Skin of body (tissue), 3 donors: ENCODE measurements at places on chromosomes 6 and 20.

DNA sequence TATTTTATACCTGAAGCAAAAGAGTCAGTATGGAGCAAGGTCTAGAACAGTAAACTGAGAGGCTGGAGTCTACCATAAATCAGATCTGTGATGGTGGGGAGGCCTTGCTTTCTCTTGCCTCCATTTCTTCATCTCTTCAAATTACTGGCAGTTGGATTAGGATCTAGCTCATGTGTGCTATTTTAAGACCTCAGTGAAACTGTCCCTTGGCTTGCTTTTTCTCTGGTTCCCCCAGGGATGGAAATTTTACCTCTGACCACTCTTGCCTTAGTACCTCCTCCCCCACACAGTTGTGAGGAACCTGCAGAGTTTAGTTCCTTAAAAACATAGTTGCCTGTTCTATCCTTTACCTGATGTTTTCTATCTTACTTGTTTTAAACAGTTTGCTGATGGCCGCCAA, 8.5 kb downstream of the TMEM14B start:
- DNase-seq = no peak

GRCh38 chr6:19413323-19413722, 423.8 kb upstream of the ID4 start:
- DNase-seq = no peak

GRCh38 chr20:29689411-29690225, 1567.8 kb upstream of the DEFB115 start:
- no peak for DNase-seq

DNA sequence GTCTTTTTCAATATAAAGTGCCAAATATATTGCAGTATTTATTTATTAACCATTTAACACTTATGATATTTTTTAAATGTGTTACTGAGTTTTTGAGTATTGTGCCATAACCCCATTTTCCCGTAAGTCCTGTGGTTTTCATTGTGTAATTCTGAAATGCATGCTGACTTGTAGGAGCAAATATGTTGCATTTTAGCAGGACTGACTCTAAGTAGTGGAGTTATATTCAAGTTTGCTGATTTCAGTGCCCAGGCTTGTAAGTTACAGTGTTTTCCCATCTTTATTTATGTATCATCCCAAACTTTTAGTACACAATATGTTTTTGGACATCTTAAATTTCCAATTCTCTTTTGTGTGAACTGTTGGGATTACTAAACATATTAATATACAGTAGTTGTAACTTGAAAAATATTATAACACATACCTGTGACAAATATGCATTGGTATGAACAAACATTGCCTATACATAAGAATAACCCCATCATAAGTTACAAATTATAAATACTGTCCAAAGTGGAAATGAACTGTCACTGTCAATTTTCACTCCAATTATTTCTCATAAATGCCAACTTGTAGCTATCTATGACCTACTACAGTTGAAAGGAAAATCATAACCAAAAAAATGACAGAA, 179.3 kb upstream of the RUNX2 start:
- DNase-seq = no peak

DNA sequence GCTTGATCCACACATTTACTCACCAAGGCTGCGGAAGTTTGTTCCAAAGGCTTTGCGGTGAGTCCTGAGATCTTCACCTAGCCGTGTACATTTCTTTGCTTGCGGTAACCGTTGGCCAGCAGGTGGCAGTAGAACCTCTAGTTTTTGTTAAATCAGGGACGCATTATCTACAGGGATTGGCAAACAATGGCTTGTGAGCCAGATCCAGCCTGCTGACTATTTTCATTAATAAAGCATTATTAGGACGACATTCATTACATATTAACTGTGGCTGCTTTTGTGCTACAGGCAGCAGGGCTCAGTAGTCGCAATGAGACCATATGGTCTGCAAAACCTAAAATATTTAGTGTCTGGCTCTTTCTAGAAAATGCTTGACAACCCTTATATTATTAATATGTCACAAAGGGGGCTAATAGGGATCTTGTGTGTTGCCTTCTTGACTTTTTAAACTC, 174.1 kb downstream of the DOK5 start:
- DNase-seq = peak; percentile 34

- DNase-seq = no peak
Measured at GRCh38 chr6:9518431-9518830, 896.4 kb downstream of the TFAP2A start.

DNA sequence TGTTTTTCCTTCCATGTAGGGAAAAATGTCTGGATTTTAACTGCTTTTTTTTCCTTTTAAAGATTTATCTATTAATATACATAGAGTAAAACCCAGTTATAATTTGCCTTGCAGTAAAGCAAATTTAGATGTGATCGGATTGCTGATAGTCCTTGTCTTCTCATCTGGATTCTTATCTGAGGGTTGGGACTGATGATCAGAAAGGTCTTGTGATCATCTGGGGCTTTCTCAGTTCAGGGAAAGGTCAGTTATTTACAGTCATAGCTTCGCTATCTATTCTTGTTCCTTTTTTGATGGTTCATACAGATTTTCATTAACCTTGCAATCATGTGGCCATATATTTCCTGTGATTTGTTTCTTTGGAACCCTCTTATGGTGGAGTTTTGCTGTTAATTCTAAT, 63.8 kb upstream of the CLDN20 start:
- DNase-seq = no peak

DNA sequence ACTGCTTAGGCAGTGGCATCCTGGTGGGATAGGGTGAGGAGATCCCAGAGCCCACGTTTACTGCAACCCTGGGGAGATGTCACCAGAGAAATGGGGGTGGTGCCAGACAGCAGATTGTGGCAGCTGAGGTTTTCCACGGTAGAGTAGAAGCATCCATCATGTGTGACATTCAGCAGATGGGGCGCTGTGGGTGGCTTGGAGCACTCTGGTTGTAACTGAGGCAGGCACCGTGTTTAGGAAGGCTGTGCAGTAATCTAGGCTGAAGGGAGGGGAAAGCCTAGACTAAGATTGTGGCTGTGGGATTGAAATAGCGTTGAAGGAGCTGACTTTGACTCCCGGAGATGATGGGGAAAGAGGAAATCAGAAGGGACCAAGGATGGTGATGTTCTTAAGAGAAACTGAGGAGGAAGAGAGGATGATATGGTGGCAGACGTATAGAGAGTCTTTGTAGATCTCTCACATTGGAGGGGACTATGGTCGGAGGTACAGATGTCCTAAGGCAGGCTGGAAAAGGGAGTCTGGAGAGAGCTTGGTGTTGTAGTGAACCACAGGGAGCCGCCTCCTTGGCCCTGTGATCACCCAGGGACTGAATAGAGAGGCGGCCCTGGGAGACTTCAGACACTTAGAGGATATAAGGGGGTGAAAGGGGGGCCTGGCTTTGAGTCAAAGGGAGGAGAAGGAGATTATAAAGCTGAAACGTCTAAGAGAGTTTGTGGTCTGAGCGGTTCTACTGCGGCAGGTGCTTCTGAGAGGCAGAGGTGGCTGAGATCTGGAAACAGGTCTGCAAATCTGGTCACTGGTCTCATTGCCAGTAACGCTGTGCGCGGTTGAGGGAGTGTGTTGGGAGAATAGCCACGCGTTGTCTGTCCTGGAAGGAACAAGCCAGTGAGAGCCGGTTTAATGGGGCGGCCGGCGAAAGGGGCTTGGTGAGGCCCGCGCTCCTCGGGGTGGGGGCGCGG, 792 bp upstream of the MICA start:
- no peak for DNase-seq

- no peak for DNase-seq
Measured at GRCh38 chr20:6651016-6651415, 116.5 kb upstream of the BMP2 start.

DNA sequence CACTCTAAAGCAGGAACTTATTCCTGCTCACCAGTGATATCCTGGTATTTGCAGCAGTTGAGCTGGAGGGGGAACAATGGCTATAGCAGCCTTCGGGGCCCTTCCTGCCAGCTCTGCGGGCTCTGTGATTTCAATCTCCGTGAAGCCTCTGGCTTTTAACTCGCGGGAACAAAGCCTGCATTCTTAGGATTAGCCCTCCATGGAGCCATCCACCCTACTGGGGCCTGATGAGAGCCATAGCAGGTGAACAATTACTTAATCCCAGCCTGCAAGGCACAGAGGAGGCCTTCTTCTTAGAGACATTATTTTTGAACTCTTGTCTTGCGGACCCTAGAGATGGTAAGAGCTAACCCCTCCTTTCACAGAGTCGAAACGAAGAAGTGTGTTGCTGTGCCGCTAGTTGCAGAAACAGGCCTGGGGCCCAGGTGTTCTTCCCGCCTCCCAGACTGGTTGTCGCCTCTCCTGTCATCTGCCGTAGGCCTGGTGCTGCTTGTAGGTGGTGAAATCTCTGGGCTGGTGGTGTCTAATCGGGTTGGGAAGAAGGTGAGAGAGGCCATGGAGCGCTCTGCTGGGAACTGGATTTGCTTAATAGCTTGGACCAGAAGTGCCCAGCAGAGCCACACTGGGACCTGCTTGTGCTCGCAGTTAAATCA, 9.7 kb downstream of the GHRH start:
- DNase-seq = no peak

- DNase-seq = no peak
Measured at GRCh38 chr6:126034656-126035055, 48.3 kb downstream of the TRMT11 start.

- DNase-seq = no peak
Measured at GRCh38 chr6:137028912-137029311, 15.9 kb downstream of the IL20RA start.

GRCh38 chr6:40210628-40211056, 276.4 kb upstream of the MOCS1 start:
- no peak for DNase-seq

- DNase-seq = peak; percentile 6
Measured at GRCh38 chr6:17962436-17963031, 24.9 kb downstream of the KIF13A start.

DNA sequence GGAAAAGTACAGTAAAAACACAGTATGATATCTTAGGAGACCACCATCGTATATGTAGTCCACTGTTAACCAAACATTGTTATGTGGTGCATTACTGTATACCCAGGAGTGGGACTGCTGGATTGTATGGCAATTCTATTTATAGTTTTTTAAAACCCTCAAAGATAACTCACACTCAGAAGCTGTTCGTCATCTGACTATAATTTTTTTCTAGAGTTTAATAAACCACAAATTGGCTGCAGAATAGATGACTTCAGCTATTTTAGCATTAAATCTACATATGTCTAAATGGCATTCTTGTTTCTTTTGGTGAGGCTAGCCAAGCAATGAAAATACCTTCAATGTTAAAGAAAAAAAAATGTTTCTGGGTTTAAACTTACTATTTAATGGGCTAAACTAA, 134.2 kb upstream of the BMP5 start:
- no peak for DNase-seq

DNA sequence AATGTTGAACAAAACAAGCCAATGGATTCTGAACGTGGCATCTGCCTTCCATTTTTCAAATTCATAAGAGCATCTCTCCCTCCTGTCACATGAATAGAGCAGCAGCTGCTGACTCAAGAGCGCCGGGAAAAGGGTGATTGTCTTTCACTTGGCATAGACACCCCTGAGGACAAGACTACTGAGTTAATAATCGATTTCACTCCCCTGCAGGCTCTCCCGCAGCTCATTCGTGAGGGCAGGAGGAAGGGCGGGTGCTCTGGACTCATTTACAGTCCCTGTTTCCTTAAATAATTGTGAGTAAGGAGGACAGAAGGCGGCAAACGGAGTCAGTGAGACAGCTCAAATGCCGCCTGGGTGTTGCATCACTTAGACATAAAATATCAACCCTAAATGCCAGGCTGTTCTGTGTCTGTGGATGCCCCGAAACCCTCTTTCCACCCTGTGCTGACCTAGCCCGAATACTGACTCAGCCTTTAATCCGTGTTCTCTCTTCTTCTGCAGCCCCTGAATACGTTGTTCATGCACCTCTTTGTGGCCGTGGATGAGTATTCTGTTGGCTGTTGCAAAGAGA, 21.6 kb downstream of the CFAP61 start:
- no peak for DNase-seq

DNA sequence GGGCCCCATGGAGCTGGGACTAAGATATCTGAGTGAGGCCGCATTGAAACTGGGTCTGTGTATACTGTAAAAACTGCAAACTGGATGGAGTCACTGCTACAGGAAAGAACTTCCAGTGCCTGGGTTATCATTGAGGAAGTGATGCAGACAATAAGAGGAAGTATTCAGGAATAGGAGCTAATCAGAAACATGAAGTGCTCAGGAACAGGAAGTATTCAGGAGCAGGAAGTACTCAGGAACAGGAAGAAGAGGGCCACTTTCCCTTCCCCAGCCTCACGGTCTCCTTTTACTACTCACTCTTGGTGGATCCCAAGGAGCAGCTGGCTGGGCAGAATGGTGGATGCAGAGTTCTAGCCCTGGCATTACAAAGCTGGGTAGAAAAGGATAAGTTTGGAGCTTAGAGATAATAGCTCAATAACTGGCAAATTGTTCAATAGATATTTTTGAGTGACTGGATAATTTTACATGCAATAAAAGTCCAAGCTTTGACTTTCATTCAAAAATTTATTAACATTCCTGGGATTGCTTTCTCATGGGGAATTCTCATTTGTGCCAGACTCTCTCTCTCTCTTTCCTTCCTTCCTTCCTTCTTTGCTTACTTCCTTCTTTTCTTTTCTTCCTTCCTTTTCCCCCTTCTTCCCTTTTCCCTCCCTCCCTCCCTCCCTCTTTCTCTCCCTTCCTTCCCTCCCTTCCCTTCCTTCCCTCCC, 82.2 kb upstream of the PAX1 start:
- DNase-seq = no peak

DNA sequence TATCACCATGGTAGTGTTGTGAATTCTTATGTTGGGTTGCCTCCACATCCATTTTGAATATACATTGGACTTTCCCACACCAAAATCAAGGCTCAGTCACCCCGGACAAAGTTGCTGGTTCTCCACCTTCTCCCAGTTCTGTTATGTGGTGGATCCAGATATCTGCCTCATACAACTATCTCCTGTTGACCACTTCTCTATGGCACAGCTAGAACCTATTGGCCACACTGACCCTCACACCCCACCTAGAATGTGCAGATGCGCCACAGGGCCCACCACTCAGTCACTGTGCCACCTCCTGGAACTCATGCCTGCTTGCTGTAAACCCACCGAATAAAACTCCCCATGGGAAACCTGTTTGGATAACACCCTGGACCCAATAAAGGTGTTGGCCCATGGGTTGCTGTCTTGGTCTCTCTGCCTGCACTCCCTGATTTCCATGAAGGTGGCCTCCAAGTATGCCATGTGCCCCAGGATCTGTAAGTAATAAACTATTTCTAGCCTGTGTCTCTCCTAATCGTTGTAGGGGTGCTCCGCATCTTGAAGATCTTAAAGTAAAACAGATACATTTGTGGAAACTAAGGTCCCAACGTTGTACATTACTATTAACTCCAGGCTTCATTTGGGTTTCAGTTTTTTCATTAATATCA, 7.2 kb upstream of the NQO2 start:
- DNase-seq = no peak
